A549 treated with DMSO at 1 μM for 4 hours (cell line): ENCODE measurements at places on chromosomes 5 and 9. TPM values are rescaled to one million over a fixed set of nuclear protein-coding genes. Genes with fewer than 3 reads are reported as not detected.

The WDR70 gene
- 9.3 to 16.2 TPM (median 12.2 TPM) in 5 replicates for total RNA-seq

The MBLAC2 gene
- 2.0 to 3.7 TPM (median 3.3 TPM) in 5 replicates for total RNA-seq

The BTNL3 gene
- total RNA-seq: not detected in 5 replicates

The FOXD1 gene
- total RNA-seq: 16.1 to 22.6 TPM (median 18.1 TPM) in 5 replicates

The GRM6 gene
- total RNA-seq: not detected in 5 replicates

The TIMD4 gene
- total RNA-seq: 0.72 to 1.9 TPM (median 1.4 TPM) in 5 replicates

The DIRAS2 gene
- total RNA-seq: 0.02 to 0.07 TPM in 2 of 5 replicates, not detected in the others

The ADAM19 gene
- 14.4 to 20.2 TPM (median 17.3 TPM) in 5 replicates for total RNA-seq

The MYMK gene
- total RNA-seq: not detected in 5 replicates

The FOXD4L3 gene
- total RNA-seq: 0.08 to 0.18 TPM (median 0.08 TPM) in 3 of 5 replicates, not detected in the others

The TEX48 gene
- not detected in 5 replicates for total RNA-seq

The NIM1K gene
- 0.07 to 0.36 TPM (median 0.21 TPM) in 5 replicates for total RNA-seq

The TMEM167A gene
- total RNA-seq: 49.5 to 102 TPM (median 87.5 TPM) in 5 replicates

The BDP1 gene
- total RNA-seq: 9.8 to 13.8 TPM (median 12.4 TPM) in 5 replicates

The TMC1 gene
- total RNA-seq: 0.05 to 0.19 TPM in 2 of 5 replicates, not detected in the others

The NUP214 gene
- total RNA-seq: 23.3 to 27.2 TPM (median 26.1 TPM) in 5 replicates

The TAS2R1 gene
- total RNA-seq: not detected in 5 replicates

The DCTN4 gene
- 18.4 to 21.8 TPM (median 20.2 TPM) in 5 replicates for total RNA-seq

The ACER2 gene
- 2.3 to 3.2 TPM (median 2.9 TPM) in 5 replicates for total RNA-seq
